Aorta (tissue), 5 donors: ENCODE measurements at places on chromosomes 5 and 9. TPM values are rescaled to one million over a fixed set of nuclear protein-coding genes. Genes with fewer than 3 reads are reported as not detected.
A peak's percentile ranks its signal among the peaks of the same experiment; 100 is the strongest.

DNA sequence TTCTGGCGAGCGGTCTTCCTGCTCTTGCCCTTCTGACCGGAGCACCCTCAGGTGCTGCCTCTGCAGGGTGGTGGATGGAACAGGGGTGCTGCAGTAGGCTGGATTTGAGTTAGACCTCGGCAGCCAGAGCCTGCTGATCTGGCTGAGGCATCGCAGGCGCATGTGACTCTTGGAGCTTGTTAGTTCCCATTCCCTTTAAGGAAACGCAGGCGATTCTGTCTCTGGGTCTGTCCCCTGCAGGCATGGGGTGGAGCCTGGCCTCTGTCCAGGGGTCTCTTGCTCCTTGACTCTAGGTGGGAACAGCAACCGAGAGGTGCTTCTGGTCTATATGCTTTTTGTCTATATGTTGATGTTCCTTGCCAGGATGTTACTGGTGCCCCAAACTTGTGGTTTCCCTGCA is 3.1 kb downstream of the WNK2 start:
- no peaks in the 10 kb centered on the region for H3K27me3 ChIP-seq
- no peak overlapping the region for H3K27ac ChIP-seq
- DNase-seq = no peak
- H3K36me3 ChIP-seq = no peaks in the 10 kb centered on the region
- H3K4me3 ChIP-seq = no peak overlapping the region

DNA sequence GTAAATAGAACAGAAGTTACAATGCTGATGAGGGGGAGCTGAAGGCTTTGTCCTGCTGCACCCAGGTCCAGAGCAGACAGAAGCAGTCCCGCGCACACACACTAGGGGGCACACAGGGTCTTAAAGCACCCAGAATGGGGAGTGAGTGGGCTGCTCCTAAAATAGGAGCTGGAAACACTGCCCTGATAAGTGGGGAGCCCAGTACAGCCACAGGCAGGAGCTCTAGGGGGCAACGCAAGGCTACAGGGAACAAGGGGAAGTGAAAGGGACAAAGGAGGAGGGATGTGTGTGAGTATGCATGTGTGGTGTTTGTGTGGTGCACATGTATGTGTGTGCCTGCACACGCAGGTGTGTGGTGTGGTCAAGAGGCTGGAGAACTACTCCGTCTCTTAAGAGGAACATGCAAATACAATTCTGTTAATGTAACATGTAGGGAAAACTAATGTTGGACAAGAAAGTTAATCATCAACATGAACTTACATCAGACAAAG is 191.5 kb downstream of the ROR2 start:
- H3K27me3 ChIP-seq = no peaks in the 10 kb centered on the region
- no peaks in the 10 kb centered on the region for H3K4me1 ChIP-seq
- H3K27ac ChIP-seq = no peak overlapping the region
- no peak overlapping the region for H3K4me3 ChIP-seq

The GFI1B gene
- total RNA-seq = not detected

- H3K27me3 ChIP-seq = no peaks in the 10 kb centered on the region
- no peak overlapping the region for H3K27ac ChIP-seq
- H3K36me3 ChIP-seq = no peaks in the 10 kb centered on the region
- DNase-seq = no peak
- H3K4me1 ChIP-seq = no peaks in the 10 kb centered on the region
These were observed 63.4 kb downstream of the DIRAS2 start for GRCh38 chr9:90579181-90579580.

- no peaks in the 10 kb centered on the region for H3K36me3 ChIP-seq
- H3K4me3 ChIP-seq = no peak overlapping the region
- no peaks in the 10 kb centered on the region for H3K4me1 ChIP-seq
- no peaks in the 10 kb centered on the region for H3K27me3 ChIP-seq
These were observed 26.4 kb downstream of the TNFSF15 start for GRCh38 chr9:114779352-114779845.

The SOX30 gene
- not detected for total RNA-seq

The SPINK6 gene
- not detected for total RNA-seq

GRCh38 chr9:121271368-121272341 is 3.7 kb downstream of the GSN start:
- peak; percentile 84 for DNase-seq
- no peaks in the 10 kb centered on the region for H3K27me3 ChIP-seq
- H3K27ac ChIP-seq = peak overlapping the region; percentile 23
- no peaks in the 10 kb centered on the region for H3K36me3 ChIP-seq
- no peak overlapping the region for H3K4me3 ChIP-seq
- peaks cover 12% of the 10 kb centered on the region for H3K4me1 ChIP-seq

GRCh38 chr9:129258124-129258822 is 80.2 kb upstream of the IER5L start:
- no peaks in the 10 kb centered on the region for H3K4me1 ChIP-seq
- no peaks in the 10 kb centered on the region for H3K36me3 ChIP-seq
- H3K27me3 ChIP-seq = no peaks in the 10 kb centered on the region
- no peak overlapping the region for H3K4me3 ChIP-seq
- no peak overlapping the region for H3K27ac ChIP-seq
- DNase-seq = peak; percentile 94

DNA sequence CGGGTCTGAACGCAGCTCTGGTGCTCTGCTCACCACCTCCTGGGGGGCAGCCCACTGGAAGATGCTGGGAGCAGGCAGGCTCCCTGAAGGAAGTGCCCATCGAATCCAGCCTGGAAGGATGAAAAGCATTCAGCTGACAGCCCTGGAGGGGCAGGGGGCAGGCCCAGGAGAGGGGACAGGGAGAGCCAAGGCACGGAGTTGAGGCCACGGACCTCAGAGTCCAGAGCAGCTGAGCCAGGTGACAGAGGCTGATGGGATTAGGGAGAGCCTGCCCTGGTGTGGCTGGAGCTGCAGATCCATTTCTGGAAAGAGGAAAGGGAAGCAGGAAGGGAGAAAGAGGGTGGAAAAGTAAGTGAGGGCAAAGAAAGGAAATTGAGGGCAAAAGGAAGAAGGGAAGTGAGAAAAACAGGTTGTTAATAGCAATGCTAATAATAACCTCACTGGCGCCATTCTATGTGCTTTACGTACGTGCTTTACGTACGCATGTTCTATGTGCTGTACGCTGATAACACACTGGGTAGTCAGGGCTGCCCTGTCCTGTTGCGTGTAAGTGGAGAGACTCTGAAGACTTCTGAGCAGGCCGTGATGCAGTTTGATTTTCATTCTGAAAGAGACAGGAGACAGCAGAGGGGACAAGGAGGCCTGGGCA is 52.6 kb downstream of the LMX1B start:
- no peaks in the 10 kb centered on the region for H3K36me3 ChIP-seq
- no peaks in the 10 kb centered on the region for H3K27me3 ChIP-seq
- H3K4me3 ChIP-seq = no peak overlapping the region
- H3K4me1 ChIP-seq = no peaks in the 10 kb centered on the region

- DNase-seq = no peak
- H3K4me3 ChIP-seq = no peak overlapping the region
- no peak overlapping the region for H3K27ac ChIP-seq
- H3K27me3 ChIP-seq = no peaks in the 10 kb centered on the region
These were observed 353.9 kb upstream of the GRAMD2B start for GRCh38 chr5:126069329-126069728.

- no peak overlapping the region for H3K4me3 ChIP-seq
- H3K27me3 ChIP-seq = no peaks in the 10 kb centered on the region
- H3K27ac ChIP-seq = peak overlapping the region; percentile 90
- H3K4me1 ChIP-seq = no peaks in the 10 kb centered on the region
- H3K36me3 ChIP-seq = no peaks in the 10 kb centered on the region
These were observed 11.5 kb downstream of the CXXC5 start for GRCh38 chr5:139659695-139660101.

DNA sequence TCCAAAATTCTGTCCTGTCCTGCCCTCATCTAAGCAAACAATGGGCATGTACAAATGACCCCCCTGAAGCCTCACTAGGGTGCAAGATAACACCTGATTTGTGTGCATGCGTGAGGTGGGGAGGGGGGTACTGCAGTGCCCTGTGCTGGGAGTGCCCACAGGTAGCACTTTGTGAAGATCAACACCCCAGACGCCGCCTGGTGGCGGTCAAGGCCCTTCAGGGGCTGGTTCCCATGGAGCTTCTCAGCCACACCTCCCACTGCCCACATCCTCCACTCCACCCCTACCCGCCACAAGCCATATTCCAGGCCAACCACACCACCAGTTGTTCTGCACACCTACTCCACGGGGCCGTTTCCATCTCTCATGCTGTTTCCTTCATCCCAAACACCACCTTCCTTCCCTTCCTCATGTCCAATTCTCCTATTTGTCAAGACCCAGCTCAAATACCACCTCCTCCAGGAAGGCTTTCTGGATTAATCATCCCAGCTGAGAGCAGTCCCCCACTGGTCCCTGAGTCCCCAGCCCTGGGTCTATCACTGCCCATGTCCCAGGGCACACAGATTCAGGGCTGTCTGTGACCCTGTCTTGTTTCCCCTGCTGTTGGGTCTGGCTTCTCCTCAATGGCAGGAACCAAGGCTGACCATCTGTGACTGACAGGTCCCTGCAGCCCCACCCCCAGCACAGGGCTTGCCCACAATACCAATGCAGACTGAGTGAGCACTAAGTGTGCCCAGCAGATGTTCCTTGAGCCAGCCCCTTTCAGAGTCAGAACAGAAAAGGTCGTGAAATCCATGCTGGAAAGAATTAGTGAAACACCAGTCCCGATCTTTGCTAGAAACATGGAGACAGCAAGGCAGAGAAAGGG is 178.4 kb downstream of the PAX5 start:
- no peaks in the 10 kb centered on the region for H3K4me1 ChIP-seq
- H3K27ac ChIP-seq = no peak overlapping the region
- H3K36me3 ChIP-seq = no peaks in the 10 kb centered on the region
- no peak for DNase-seq

The SPINK13 gene
- not detected for total RNA-seq

- H3K36me3 ChIP-seq = no peaks in the 10 kb centered on the region
- H3K4me1 ChIP-seq = no peaks in the 10 kb centered on the region
- no peak overlapping the region for H3K4me3 ChIP-seq
- no peak for DNase-seq
- no peak overlapping the region for H3K27ac ChIP-seq
These were observed 1864.7 kb upstream of the ACO1 start for GRCh38 chr9:30519756-30520155.

DNA sequence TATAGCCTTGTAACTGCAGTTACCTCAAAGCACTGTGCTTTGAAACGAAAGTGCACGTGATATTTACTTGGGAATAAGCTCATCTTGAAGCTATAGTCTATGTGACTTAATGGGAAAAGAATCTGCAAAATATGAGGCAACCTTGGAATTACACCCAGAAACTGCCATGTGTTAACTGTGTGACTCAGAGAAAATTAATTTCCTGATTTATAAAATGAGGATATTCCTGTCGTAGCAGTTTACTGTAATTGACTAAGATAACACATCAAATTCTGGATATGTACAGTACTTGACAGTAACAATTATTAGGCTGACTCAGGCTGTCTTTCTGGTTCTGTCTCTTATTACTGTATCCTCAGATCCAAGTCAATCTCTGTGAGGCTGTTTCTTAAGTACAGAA is 1079.9 kb upstream of the ACO1 start:
- no peak overlapping the region for H3K4me3 ChIP-seq
- no peak overlapping the region for H3K27ac ChIP-seq
- no peak for DNase-seq
- H3K4me1 ChIP-seq = no peaks in the 10 kb centered on the region

- H3K36me3 ChIP-seq = no peaks in the 10 kb centered on the region
- no peak overlapping the region for H3K27ac ChIP-seq
- H3K4me1 ChIP-seq = no peaks in the 10 kb centered on the region
- peak; percentile 45 for DNase-seq
- no peak overlapping the region for H3K4me3 ChIP-seq
These were observed 157.1 kb upstream of the COL5A1 start for GRCh38 chr9:134484479-134484878.

GRCh38 chr5:42691413-42691937 is 65.1 kb upstream of the CCDC152 start:
- no peaks in the 10 kb centered on the region for H3K27me3 ChIP-seq
- no peak for DNase-seq
- H3K27ac ChIP-seq = no peak overlapping the region

The MEIKIN gene
- 1.2 TPM for total RNA-seq

DNA sequence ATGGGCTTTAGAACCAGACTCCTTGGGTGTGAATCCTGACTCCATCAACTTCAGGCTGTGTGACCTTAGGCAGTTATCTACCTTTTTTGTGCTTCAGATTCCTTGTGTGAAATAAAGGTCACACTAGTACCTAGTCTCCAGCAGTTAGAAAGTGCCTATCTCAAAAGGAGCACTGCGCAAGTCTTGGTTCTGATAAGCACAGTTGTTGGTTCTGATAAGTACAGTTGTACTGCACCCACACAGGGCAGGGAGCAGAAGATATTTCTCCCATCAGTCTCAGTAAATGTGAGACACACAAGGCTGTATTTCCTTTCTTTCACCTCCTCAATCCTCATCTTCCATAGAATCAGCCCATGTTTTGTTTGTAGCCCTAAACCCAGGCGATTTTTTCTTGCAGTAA is 116.6 kb upstream of the DPYSL3 start:
- no peak overlapping the region for H3K27ac ChIP-seq
- H3K4me1 ChIP-seq = no peaks in the 10 kb centered on the region
- H3K27me3 ChIP-seq = no peaks in the 10 kb centered on the region
- no peak overlapping the region for H3K4me3 ChIP-seq

The IFNA2 gene
- total RNA-seq = not detected

GRCh38 chr5:39675676-39676075 is 250.9 kb upstream of the DAB2 start:
- H3K27me3 ChIP-seq = no peaks in the 10 kb centered on the region
- no peak for DNase-seq
- H3K36me3 ChIP-seq = no peaks in the 10 kb centered on the region
- H3K4me1 ChIP-seq = no peaks in the 10 kb centered on the region
- no peak overlapping the region for H3K27ac ChIP-seq
- no peak overlapping the region for H3K4me3 ChIP-seq

- no peak overlapping the region for H3K27ac ChIP-seq
- no peaks in the 10 kb centered on the region for H3K4me1 ChIP-seq
- H3K36me3 ChIP-seq = no peaks in the 10 kb centered on the region
- H3K27me3 ChIP-seq = no peaks in the 10 kb centered on the region
These were observed 406.5 kb upstream of the EDIL3 start for GRCh38 chr5:84791138-84791537.

DNA sequence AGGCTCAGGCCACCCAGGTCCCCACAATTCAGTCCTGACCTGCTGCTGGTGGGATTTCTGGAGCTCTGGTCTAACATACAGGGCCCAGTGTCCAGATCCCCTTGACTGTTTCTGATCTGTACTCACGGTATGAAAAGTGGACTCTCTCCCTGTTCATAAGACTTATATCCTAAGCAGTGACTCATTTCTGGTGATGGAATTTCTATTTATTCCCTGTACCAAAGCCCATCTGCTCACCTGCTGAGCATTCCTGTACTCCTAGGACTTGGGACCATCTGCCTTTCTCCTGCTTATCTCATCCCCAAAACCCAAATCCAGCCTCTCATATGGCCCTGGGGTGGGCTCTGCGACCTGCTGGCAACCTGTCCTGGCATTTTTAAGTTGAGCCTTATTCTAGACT is 86.6 kb downstream of the APBA1 start:
- no peaks in the 10 kb centered on the region for H3K27me3 ChIP-seq
- no peak for DNase-seq
- H3K4me3 ChIP-seq = no peak overlapping the region
- H3K36me3 ChIP-seq = no peaks in the 10 kb centered on the region
- no peak overlapping the region for H3K27ac ChIP-seq

- no peak for DNase-seq
- H3K27me3 ChIP-seq = no peaks in the 10 kb centered on the region
- H3K36me3 ChIP-seq = no peaks in the 10 kb centered on the region
- H3K27ac ChIP-seq = no peak overlapping the region
These were observed 380.3 kb downstream of the SEMA5A start for GRCh38 chr5:9165546-9165945.
